Neuronal stem cell (in vitro differentiated cells): ENCODE measurements at places on chromosomes 11 and 22.

DNA sequence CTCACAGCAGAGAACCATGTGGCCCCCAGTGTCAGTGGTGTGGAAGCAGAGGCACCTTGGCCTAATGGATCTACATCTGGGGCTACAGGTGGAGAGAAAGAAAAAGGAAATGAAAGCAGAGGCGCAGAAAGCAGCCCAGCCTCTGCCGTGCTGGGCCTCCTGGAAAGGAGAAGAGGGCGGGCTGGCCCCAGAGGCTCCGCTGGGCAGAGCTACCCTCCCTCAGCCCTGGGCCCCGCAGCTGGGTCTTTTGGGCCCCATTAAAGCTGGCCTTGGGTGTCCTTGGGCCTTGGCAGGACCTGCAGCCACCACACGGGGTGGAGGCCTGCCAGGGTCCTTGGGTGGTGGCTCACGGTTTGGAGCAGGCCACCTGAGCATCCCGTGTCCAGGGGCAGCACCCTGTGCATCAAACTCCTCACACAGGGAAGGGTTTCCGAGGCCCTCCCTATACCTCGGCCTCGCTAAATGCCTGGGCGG lies 31.6 kb upstream of the GAL start:
- DNase-seq: no peak

- DNase-seq: no peak
Measured at GRCh38 chr11:130114281-130114680, 44.6 kb downstream of the APLP2 start.

DNA sequence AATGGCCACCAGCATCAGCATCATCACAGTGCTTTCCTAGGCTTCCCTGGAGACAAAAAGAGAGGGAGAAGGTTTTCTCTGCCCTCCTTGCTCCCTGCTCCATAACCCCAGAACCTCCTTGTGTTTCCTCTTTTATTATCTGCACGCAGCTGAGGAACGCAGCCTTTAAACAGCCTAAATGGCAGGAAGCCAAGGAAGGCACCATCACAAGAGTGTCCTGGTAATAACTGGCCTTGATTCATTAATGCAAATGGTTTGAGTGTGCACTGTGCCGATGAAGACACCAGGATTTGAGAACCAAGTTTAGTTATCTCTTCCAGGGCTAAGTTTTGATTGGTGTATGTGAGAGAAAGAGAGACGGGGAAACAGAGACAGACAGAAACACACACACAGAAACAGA lies 29.4 kb upstream of the DRD2 start:
- no peak for DNase-seq

GRCh38 chr22:35883031-35883620 lies 145.5 kb downstream of the RBFOX2 start:
- DNase-seq: no peak

- no peak for DNase-seq
Measured at GRCh38 chr11:19714387-19715363, 2.0 kb downstream of the NAV2 start.

GRCh38 chr11:129694966-129695365 lies 120.7 kb upstream of the TMEM45B start:
- no peak for DNase-seq

- DNase-seq: no peak
Measured at GRCh38 chr11:55501014-55501413, 53.3 kb upstream of the OR4C15 start.

DNA sequence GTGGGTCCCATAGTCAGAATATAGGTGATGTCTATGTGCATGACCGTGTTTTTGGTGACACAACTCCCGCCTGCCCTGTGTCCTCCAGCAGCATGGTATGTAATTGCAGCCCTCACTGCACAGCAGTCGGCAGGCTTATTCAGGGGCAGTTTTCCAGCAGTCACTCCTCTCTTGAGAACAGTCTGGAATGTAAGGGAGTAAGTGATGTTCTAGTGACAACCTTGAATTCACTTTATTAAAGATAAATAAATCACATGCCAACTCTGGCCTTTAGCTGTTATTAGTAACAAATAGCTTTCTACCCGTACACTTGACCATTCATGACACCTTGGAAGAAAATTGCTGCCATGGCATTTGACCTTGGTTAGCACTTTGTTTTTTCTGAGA lies 27.9 kb downstream of the ZNRF3 start:
- no peak for DNase-seq

- peak; percentile 38 for DNase-seq
Measured at GRCh38 chr11:107999759-108000455, 8.8 kb upstream of the CUL5 start.

DNA sequence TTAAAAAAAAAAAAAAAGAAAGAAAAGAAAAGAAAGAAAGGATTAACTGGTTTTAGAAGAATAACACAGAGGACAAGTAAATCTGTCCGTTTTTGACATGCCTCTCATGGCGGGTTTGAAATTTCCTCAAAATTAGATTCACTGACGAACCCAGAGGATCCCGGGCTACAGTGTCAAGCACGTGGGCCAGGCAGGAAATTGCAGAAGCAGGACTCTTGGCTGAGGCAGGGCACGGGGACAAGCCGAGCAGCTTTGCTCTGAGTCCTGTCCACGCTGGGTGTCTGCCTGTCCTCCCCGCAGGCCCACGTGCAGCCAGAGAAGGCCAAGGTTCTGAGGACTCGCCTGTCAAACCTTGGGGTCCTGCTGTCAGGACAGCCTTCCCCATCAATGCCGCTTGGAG lies 24.7 kb downstream of the GAL start:
- no peak for DNase-seq

DNA sequence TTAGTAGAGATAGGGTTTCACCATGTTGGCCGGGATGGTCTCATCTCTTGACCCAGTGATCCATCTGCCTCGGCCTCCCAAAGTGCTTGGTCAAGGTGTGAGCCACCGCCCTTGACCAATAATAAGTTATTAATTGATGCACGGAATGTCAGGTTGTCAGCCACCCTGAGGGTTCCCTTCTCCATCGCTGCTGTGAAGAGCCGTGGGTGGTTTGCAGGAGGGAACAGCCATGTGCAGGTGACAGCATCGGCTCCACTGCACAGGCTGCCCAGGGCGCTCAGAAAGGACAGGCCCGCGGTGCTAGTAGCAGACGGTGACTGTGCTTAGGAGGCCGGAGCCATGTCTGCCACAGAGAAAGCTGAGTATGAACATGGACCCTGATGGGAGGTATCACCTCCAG lies 814.0 kb downstream of the BRD1 start:
- DNase-seq: no peak

- no peak for DNase-seq
Measured at GRCh38 chr22:23831261-23831660, 7.5 kb downstream of the DERL3 start.

DNA sequence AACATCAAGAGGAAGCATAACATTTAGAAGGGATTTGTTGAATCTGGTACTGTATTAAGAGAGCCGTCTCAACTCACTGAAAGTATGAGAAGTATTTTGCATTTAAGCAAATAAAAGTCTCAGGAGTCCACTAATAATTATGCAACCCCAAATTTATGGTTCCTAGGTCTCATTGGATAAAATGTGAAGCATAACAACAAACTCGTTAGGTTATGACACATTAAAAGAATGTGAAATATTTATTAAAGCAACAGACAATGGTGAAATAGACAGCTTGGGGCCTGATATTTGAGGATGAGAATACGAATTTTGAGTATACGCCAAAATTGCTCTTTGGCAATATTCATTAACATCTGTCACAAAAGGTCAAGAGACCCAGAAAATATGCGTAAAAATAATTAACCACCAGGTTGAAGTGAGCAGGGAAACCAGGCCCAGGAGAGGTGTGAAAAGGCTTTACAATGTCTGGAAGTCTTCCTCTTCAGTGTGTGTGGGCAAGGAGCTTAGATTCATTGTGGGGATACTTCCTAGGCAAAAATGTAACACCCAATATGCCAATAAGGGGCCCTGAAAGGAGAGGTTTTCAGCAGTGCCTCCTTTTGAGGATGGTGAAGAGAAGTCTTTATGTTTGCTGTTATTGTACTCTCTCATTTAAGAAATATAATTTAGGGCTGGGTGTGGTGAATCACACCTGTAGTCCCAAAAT lies 89.2 kb downstream of the FDX1 start:
- no peak for DNase-seq

GRCh38 chr22:50115693-50116092 lies 25.9 kb downstream of the MOV10L1 start:
- no peak for DNase-seq

GRCh38 chr22:28594076-28594796 lies 85.4 kb downstream of the TTC28 start:
- DNase-seq: no peak

GRCh38 chr11:71545405-71545966 lies 2.7 kb upstream of the KRTAP5-9 start:
- no peak for DNase-seq

DNA sequence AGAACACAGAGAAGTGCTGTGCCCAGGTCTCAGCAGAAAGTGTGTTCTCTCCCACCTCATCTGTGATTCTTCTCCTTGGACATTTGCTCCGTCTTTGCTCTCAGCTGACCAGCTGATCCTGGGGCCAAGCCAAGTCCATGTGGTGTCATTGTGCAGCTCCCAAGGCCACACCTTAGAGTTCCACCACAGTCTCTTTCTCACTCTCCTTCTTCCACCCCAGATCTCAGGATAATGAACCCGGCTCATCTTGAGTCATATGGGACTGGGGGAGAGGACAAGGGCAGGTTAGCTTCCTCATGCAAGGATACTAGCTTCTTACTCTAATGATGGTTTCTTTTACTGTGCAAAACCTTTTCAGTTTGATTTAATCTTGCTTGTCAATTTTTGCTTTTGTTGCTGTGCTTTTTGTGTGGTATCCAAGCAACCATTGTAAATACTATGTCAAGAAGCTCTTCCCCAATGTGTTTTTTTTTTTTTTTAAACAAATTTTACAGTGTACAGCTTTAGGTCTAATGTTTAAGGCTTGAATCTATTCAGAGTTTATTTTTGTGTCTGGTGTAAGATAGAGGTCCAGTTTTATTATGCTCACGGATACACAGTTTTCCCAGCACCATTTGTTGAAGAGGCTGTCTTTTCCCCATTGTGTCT lies 75.0 kb upstream of the OR4B1 start:
- DNase-seq: no peak

DNA sequence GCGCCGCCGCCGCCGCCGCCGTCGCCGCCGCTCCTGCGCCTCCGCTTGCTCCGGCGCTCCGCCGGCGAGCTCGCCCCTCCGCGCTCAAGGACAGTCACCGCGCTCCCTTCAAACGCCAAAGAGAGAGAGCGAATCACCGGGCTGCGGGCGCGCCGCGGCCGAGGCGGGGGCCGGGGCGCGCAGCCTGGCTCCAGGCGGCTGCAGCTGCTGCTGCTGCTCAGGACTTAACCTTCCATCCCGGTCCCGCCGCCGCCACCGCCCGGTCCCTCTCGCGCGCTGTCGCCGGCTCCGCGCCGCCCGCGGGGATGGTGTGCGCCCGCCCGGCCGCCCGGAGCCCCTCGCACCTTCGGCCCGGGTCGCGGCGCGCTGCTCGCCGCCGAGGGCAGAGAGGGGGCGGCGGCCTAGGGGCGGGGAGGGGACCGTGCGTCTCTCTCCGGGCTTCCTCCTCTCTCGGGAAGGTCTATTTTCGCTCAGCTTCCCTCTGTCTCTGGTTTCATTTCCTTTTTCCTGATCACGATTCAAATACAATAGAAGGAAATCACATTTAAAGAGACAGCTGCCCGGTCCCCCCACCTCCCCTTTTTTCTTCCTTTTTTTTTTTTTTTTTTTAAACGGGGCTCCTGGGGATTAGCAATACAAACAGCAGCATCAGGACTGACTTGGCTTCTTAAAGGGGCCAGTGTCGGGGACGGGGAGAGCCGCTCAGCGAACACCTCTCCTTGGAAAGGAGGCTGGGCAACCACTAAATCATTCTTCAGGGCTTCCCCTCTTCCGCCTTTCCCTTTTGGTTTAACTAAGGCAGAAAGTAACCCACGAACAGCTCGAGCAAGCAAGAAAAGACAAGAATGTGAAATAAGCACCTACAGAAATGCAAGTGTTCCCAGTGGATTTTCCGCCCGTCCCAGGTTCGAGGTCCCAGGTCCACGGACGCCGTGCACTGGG lies 22.1 kb downstream of the LMO2 start:
- DNase-seq: no peak

DNA sequence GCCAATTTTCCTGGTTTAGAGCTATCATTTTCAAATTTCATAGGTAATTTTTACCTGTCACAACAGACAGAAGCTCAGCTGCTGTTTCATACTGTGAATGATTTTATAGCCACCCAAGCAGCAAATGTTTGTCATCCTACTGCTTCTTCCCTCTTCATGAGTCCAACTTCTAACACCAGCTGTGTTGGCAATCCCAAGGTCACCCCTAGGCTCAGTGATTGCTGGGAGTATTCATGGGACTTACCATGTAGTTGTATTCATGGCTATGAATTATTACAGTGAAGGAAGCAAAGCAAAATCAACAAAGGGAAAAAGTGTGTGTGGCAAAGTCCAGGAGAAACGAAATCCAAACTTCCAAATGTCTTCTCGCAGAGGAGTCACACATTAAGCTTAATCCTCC lies 28.5 kb downstream of the CUL5 start:
- DNase-seq: no peak

GRCh38 chr11:88188251-88188931 lies 13.1 kb upstream of the RAB38 start:
- DNase-seq: no peak

GRCh38 chr11:8757047-8757446 lies 74.5 kb downstream of the RPL27A start:
- DNase-seq: no peak

- no peak for DNase-seq
Measured at GRCh38 chr11:73866095-73866579, 10.5 kb downstream of the COA4 start.

DNA sequence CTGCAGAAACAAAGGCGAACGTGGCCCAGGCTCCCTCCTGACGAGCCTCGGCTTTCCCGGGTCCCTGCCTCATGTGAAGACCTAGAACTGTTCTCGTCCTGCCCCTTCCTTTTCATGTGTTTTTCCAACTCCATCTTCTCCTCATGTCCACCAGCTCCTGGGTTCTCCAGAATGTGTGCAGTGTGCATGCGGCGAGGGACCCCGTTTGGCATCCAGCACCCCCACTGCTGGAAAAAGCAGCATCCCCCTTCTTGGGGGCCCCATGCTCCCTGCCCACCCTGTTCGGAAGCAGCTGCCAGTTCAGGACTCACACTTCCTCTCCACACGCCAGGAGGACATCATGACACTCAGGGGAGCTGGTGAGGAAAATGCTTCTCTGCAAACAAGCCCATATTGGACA lies 313.5 kb downstream of the BRD1 start:
- DNase-seq: no peak

- DNase-seq: no peak
Measured at GRCh38 chr22:45312415-45312814, 2.7 kb downstream of the FAM118A start.
